Iris pigment epithelial cell (primary cell): ENCODE measurements at places on chromosomes 1 and 21.

- DNase-seq: no peak
Measured at GRCh38 chr1:3070309-3070643, 1.3 kb downstream of the PRDM16 start.

DNA sequence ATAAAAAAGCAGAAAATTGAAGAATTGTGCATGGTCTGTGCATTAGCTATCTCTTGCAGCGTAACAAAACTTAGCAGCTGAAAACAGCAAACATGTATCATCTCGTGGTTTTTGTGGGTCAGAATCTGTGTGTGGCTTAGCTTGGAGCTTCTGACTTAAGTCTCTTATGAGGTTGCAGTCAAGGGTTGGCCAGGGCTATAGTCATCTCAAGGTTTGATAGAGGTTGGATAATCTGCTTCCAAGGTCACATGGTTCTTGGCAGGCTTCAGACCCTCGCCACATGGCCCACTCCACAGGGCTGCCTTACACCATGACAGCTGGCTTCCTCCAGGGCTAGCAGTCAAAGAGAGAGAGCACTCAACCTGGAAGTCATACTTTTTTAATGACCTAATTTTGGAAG, 35.9 kb downstream of the CNST start:
- peak; percentile 54 for DNase-seq

GRCh38 chr1:63827411-63828321, 53.8 kb downstream of the ROR1 start:
- peak; percentile 52 for DNase-seq

- DNase-seq: peak; percentile 59
Measured at GRCh38 chr1:86394416-86394815, 1.7 kb downstream of the ODF2L start.

- DNase-seq: no peak
Measured at GRCh38 chr21:39650306-39650705, 37.6 kb downstream of the B3GALT5 start.
